ENCODE measurements at places on chromosomes 16 and 17.
A peak's percentile ranks its signal among the peaks of the same experiment; 100 is the strongest.

DNA sequence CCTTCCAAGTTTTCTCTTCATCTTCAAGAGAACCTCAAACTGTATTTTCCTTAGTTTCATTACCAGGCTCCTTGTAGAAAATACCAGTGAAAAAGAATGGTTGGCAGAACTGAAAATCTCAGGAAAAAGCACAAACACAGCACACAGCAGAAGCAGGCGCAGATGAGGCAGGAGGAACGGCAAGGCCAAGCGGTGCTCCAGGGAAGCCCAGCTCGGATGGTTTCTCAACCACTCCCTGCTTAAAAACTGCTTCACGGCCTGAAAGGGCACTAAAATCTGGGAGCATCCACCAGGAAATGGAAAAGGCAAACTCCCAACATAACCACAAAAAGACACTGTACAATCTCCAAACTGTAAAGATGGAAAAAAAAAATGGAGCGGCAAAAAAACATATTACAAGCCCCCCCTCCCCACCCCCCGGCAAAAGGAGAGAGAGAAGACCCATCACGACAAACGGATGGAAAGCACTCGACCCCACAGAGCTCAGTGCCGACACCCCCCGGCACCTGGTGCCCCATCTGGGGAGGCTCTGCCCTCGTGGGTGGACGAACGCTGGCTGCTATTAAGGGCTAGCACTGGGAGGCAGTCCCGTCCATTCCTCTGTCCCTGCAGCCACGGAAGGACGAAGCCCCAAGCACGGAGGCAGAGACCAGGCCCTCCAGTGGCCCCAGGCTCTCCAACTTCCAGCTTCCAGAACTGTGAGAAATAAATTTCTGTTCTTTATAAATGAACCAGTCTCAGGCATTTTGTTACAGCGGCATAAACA lies 127.5 kb downstream of the ZNF778 start:
- peak; percentile 54 for DNase-seq

GRCh38 chr16:68090533-68090932 lies 5.4 kb downstream of the NFATC3 start:
- no peak for DNase-seq

GRCh38 chr16:74710401-74710800 lies 9.7 kb upstream of the MLKL start:
- DNase-seq, result no peak

DNA sequence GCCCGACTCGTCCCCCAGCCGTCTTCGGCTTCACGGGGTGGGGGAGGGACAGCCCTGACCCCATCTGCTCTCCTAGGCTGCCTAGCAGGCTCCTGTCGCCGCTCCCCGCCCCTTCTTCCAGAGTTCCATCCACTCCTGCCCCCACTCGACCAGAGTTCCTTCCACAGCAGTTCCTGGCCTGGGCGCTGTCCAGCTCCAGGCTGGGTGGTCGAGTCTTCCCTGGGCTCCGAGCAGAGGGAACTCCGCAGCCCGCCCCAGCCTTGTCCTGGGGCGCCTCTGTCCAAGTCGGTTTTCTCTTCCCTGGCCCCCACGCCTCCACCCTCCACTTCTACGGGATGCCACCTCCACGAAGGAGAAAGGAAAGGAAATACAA lies 1.4 kb downstream of the PYY start:
- no peak for DNase-seq

DNA sequence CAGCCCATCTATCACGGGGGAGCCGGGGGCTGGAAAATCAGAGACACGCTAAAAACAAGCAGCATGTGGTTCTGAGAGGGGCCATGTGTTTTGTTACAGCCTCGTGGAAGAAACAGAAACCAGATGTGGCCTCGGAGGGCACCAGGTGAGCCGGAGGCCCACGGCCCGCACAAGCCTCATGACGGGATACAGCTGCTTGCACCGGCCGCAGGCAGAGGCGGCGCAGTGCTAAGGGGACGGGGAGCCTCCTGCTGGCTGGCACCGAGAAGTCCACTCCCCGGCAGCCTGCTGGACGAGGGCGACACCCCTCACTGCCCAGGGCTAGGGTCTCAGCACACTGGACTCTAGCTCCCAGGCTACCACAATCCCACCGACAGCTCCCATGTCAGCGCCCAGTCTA lies 19.2 kb downstream of the NDUFAF8 start:
- no peak for DNase-seq

GRCh38 chr16:57279780-57280638 lies 4.5 kb downstream of the PLLP start:
- no peak for DNase-seq

DNA sequence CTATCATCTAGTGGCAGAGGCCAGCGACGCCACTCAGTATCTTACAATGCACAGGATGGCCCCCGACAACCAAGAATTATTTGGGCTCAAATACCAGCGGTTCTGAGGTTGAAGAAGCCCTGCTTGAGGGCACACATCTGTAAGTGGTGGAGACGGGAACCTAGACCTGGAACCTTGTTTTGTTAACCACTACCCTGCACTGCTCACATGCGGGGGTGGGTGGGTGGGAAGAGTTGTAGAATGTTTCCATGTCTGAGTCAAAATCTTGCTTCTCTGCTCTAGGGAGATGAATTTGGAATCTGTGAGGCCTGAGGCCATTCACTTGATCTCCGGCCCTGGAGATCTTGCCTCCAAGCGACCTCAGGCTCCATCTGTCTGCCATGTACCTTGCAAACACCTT lies 44.1 kb downstream of the ABCC1 start:
- DNase-seq, result no peak

GRCh38 chr17:3818786-3819185 lies 17.8 kb upstream of the ITGAE start:
- no peak for DNase-seq

DNA sequence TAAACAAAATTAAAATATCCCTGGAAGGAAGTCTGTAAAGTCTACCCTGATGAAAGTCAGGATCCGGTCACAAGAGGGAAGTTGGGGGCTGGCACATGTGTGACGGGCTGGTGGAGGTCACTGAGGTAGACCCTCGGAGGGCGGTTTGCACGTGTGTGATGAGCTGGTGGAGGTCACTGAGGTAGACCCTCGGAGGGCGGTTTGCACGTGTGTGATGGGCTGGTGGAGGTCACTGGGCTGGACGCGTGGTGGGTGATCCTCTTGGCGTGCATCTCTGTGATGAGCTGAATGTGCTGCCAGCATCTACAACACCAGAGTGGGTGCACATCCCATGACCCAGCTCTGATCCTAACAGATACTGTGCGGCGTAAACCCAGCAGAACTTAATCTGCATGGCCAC lies 43.7 kb upstream of the METRNL start:
- no peak for DNase-seq

DNA sequence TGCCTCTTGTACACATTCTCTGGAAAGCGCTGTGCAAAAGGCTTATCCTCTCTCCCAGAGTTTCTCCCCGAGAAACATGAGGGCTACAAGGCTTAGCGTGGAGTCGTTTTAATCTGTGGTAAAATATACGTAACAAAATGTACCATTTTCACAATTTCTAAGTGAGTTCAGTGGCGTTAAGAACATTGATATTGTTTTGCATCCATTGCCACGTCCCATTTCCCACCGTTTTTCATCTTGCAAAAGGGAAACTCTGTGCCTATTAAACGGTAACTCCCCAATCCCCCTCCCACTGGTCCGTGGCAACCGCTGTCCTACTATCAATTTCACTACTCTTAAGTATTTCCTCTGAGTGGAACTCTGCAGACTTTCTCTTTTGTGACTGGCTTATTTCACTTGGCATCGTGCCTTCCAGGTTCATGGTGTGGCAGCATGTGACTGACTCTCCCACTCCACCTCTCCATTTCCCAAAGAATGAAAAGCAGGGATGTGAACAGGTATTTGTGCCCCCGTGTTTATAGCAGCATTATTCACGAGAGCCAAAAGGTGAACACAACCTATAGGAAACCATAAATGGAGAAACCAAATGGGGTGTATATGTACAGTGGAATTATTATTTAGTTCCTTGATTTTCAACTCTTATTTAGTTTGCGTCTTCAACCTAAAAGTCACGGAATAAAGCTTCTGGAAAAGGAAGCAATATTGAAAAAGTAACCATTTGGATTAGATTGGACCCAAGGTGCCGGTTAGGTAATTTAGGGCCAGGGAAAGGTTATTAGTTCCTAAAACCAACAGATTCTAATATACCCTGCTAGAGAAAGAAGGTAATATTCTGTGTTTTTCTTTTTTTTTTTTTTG lies 1.1 kb upstream of the USP32 start:
- DNase-seq, result peak; percentile 63

DNA sequence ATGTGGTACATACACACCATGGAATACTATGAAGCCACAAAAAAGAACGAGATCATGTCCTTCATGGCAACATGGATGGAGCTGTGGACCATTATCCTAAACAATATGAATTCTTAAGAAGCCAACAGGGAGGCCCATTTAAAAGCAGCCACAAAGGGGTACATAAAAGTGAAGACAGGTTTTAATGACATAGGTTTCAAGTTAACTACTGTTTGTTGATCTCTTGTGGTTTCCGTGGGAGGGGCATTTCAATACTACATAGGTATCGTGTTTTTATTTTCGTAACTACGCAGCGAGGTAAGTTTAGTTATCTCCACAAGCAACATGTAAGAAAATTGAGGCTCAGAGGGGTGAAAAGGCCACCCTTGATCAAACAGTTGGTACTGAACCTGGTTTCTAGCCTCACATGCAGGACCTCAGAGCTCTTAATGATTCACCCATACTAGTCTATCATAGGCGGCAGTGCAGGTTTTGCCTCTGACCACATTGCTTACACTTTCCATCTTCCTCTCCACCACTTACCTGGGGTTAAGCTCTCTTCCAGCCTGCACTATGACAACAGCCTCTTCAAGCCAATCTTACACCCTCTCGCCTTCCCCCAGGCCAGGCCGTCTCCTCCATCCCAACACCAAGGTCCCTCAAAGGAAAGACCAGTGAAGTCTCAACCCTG lies 534.1 kb upstream of the HSBP1 start:
- DNase-seq, result no peak

- DNase-seq, result no peak
Observed at GRCh38 chr17:77744066-77744988, 214.2 kb upstream of the TNRC6C start.

DNA sequence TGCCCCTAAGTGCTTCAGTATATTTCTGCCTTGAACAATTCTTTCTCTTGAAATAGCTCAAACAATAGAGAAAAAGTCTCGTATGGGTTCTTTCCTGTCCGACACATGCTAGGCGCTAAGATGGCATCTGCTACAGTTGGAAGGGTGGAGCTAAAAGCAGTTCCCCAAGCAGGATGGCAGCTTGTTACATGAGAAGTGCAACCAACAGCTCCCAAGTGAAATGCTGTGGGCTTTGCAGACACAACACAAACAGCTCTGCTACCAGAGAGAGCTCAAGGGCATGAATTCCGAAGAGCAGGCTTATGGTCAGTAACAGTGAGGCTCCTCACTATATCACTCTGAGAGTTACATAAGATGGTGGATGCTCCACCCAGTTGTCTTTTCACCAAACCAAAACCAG lies 83.8 kb downstream of the VPS53 start:
- DNase-seq, result no peak

DNA sequence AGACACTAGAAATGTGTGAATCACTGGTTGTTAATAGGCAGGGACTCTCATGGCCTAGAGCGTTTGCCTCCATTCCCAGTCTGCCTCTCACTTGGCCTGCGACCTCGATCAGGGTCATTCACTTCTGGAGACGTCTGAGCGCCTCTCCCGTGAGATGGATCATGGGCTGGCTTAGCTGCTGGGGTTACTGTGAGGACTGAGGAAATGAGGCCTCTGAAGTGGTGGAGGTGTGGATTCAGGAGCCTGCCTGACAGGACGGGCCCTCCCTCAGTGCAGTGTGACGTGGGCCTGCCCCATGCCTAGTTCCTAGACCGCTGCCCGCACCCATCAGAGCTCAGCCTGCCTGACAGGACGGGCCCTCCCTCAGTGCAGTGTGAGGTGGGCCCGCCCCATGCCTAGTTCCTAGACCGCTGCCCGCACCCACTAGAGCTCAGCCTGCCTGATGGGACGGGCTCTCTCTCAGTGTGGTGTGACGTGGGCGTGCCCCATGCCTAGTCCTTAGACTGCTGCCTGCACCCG lies 61.9 kb downstream of the BANP start:
- DNase-seq, result peak; percentile 46

DNA sequence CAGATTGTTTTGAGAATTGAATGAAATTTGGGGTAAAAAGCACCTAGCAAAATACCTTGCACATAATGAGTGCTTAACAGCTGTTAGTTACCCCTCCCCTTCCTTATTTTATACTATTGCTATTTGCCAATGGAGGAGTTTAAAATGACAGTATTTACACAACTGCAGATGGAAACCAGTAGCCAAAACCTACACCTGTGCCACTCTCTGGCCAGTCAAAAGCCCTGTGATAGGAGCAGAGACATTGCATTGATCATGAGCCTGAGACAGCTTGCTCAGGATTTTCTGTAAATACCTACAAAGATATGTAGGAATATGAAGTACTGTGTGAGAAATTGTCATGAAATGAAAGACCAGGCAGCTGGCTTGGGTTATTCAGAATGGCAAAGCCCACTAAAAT lies 115.3 kb upstream of the HLF start:
- no peak for DNase-seq

GRCh38 chr16:49483251-49483650 lies 109.6 kb downstream of the C16orf78 start:
- no peak for DNase-seq

DNA sequence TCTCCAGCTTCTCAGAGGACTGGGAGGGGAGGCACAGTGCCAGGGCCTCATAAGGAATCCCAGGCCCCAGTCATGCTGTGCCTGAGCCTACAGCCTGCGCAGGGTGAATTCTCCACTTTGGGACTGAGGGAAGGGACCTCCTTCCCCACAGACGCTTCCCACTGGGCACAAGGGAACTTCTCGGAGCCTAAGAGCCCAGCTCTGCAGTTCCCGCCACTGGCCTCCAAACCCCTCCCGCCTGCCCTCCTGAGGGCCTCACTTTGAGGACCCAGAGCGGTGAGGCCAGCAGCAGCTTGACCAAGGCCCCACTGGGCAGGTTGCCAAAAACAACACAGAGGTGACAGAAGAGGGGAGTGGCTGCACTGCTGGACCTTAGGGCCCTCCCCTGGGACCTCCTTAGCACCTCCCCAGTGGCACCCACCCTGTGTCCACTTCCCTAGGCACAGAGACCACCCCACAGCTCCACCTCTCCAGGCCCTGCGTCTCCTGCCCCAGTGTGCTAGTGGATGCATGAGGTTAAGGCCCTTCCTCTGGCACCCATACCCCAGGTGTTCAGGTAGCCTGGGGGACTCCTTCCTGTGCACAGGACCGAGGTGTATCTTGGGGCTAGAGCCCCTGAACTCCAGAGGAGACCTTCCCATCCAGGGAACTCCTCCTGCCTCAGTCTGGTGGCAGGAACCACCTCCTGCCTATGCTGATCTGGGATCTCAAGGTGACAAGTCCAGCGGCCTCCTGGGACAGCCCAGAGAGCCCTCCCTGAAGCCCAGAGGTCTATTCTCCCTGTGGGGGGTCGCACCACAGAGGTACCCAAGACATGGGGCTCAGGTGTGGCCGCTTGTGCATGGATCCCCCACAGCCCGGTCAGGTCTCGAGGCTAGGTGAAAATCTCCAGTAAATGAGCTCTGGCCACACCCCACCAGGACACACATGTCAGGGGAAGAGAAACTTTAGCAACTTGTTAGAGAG lies 3.4 kb downstream of the CASKIN2 start:
- DNase-seq, result peak; percentile 87

- DNase-seq, result no peak
Observed at GRCh38 chr17:60901242-60901641, 223.6 kb downstream of the BCAS3 start.

- no peak for DNase-seq
Observed at GRCh38 chr16:64206862-64207261, 915.0 kb downstream of the CDH11 start.

Measured in stomach (tissue), 19 donors.